NCI-H82 (cell line): ENCODE measurements at places on chromosomes 11 and 22.

- no peak for DNase-seq
Measured at GRCh38 chr22:32103658-32104315, 55.3 kb downstream of the C22orf42 start.

DNA sequence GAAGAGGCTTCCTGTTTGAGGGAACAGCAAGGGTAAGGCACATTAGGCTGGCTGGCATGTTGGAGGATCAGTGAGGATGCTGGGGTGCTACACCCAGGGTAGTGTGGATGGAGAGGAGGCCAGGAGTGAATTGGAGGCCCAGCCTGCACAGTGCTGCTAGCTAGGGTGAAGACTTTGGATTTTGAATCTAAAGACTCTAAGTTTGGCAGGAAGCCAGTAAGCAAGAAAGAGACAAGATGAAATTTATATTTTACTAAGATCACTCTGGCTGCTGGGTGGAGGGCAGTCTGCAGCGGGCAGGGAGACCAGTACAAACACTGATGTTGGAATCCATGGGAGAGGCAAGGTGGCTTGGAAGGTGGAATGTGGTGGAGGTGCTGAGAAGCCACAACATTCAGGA is 43.6 kb downstream of the TSPAN18 start:
- no peak for DNase-seq

GRCh38 chr11:9380773-9381172 is 3.7 kb upstream of the IPO7 start:
- DNase-seq: no peak

DNA sequence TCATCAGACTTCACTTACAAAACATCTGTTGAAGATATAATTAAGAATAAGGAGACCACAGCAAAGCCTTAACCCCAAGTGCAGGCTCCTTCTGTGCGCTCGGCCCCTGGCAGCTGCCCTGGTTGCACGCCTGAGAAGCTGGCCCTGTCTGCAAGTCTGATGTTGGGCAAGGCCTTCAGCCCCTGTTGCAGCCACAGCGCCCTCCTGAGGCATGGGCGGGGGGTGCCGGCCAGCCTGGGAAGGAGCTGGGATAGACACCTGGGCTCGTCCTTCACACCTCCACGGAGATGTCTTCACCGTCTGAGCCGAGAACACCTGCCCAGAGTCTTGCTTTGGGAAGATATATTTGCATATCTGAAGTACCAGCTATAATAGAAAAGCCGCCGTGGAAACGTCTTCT is 104.1 kb downstream of the MPPED1 start:
- no peak for DNase-seq

- DNase-seq: peak; percentile 5
Measured at GRCh38 chr11:106748059-106748458, 270.2 kb downstream of the GUCY1A2 start.

DNA sequence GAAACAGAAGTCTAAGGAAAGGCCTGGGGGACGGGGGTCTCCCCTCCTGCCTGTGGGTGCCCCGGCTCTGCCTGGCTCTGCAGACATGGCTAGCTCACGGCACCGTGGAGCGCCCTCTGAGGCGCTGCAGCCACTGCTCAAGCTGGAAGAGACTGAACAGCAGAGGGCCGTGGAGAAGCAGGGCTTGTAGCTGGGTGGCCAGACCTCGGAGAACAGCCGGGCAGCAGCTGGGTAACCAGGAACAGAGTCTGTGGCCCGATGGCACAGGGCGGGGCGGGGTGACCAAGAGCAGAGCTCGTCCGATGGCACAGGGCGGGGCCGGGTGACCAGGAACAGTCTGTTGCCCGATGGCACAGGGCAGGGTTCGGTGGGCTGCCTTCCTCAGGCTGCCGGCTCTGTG is 18.1 kb downstream of the RNH1 start:
- no peak for DNase-seq

DNA sequence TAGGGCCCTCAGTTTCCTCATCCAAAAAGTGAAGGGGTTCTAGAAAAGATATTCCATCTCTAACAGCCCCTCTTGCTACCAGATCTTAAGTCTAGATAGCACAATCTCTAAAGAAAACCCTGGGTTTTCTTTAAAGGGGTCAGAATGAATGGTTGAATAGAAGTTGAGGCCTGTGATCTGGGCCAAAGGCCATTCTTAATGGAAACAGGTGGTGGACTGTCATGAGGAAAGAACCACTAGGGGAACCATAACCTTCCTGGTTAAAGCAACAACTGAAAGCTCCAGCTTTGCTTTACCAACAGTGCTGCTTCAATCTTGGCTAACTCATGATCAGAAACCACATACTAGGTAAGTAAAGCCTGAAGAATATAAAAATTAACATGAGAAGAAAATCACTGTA is 1.8 kb downstream of the CELF1 start:
- peak; percentile 41 for DNase-seq

- peak; percentile 2 for DNase-seq
Measured at GRCh38 chr22:26524870-26525269, 12.6 kb upstream of the TFIP11 start.

GRCh38 chr11:64846998-64847666 is 2.7 kb upstream of the CDC42BPG start:
- DNase-seq: peak; percentile 96

DNA sequence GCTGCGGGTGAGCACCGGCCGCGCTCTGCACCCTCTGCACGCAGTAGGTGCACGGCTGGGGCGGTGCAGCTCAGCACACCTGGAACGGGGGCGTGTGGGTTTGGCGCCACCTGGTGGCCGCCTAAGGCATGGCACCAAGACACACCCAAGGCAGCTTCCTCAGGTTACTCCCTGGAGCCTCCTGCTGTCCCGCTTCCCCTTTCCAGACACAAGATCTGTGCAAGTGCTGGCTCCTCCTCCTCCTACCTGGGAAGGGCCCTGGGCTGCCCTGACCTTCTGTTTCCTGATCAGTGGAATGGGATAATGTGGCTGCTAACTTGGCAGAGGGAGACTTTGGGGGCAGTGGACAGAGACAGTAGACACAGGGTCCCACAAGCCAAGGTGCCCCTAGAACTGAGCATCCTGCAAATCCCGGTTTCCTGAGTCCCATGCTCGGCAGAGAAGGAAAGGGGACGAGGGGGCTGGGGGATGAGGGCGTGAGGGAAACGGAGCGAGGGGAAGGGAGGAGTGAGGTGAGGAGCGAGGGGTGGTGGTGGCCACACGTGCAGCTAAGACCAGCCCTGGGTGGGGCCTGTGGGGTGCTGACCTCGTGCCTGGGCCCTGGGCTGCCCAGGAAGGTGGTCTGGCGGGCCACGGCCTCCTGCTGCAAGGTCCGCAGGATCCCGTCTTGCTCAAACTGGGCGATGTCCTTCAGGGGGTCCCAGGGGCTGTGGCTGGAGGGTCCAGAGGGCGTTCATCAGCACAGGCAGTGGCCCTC is 34.8 kb upstream of the CARS1 start:
- peak; percentile 72 for DNase-seq

DNA sequence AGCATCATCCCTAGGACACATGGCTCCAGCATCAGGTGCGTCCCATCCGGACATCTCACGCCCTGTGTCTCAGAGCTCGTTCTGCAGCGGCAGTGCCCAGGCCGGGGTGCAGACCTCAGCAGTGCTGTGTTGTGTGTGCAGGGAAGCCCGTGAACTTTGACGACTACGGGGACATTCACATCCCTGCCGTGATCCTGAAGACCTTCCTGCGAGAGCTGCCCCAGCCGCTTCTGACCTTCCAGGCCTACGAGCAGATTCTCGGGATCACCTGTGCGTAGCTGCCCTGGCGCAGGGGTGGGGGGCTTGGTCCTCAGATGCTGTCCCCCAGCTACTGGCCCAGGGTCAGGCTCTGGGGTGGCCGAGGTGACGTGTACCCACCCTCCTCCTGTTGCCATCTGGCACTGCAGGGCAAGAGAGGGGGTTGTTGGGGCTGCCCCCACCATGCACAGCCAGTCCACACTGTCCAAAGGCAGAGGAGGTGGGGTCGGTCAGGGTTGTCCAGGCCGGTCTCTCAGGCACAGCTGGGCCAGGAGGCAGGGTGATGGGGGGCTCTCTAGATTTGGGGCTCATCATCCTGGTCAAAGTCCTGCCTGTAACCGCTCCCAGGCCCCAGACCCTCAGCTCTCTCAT is 96.5 kb downstream of the ARHGAP8 start:
- no peak for DNase-seq

DNA sequence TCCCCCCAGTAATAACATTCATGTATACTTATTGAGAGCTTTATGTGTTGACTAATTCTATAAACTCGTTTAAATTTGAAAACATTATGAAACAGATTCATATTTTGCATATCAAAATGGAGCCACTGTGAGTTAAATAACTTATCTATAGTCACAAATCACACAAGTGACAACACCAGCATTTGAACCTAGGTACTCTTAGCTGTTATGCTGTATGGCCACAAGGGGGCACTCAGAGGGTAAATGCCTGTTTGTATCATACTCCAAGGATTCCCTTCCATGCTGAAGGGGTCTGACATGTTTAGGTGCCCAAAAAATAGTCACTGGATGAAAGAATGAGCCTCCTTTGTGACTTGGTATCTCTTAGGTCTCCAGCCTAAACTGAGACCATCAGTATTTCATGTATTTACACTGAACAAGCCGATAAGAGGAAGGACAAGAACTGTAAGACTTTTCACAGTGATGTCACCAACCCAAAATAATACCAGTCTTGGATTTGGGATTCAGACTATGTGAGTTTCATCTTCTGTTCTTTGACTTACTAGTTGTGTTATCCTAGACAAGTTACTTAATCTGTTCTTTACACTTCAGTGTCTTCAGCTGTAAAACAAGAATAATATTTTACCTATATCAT is 12.2 kb upstream of the OR52D1 start:
- DNase-seq: peak; percentile 69

DNA sequence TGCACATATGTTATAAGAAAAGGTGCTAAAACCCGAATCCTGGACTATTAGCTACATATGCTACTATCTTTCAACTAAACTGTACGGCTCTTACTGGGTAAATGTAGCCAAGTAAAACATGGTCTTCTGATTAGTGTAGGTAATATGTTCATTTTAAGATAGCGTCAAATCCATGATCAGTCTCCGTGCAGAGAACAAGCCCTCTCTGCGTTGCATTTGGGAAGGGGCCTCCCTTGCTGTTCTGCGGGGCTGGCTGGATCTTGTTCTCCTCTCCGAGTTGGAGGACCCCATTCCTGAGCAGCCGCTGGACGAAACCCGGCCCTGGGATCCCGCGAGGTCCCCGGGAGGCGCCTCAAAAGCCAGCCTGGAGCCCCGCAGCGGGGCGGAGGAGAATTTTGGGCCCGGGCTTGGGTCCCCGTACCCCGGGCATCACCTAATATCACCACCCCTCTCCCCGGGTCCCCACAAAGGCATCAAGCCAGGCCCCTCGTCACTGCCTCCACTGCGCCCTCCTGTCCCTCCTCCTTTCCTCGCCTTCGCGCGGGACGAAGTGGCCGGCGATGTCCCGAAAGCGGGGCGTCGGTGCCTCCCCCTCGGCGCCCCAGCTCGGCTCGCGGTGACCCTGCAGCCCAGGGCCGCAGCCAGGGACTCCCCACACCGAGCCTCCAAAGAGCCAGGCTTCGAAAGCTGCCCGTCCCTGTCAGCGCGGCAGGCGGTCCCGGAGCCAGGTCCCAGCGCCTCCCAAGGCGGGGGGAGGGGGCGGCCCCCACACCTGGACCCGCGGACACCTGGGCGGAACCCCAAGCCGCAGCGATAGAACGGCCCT is 54.5 kb upstream of the FBXO3 start:
- DNase-seq: no peak

DNA sequence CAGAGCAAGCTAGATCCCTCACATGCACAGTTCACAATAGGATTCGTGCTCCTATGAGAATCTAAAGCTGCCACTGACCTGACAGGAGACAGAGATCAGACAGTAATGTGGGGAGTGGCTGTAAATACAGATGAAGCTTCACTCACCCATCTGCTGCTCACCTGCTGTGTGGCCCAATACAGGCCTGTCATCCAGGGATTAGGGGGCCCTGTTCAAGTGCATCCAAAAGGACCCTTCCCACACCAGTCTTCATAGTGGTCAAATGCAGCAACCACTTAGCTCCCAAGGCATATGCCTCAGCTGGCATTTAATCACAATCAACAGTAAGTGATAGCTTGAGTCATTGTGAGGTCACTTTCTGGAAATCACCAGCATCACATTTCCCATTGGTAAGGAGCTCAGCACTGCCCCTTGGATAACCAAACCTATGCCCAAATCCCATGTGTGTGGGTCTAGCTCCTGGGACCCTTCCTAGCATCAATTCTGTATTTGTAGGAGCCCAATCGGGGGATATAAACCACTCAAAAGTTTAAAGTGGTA is 65.6 kb downstream of the OR4C45 start:
- peak; percentile 95 for DNase-seq

DNA sequence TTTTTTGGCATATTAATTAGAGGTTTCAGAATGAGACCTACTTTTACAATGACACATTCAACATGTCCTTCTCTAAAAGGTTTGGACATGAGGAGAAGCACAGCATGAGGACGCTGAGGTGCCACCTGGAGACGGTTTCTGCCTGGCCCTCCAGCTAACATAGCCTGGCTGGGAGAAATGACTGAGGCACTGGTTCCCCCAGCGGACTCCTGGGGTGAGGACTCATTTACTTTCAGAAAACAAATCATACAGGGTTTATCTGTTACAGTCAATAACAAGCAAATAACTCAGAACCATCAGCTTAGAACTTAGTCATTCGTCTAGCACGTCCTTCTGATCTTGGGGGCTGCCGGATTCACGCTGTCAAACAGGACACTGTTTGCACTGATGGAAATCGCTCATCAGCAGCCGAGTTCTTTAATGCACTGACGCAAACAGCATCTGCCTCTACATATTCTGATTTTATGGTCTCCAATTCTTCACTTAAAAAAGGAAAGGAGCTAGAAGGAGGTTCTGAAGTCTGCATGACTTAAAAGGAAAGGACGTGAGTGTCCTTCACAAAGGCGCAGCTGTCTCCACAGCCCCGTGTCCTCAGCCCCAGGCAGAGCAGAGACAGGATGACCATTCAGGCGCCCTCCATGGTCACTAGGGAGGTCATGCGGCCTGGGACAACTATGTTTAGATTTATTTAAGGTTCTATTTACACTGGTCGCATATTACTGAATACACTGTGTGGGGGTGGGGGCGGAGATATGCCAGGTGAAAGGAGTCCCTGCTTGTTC is 44.2 kb downstream of the CERK start:
- no peak for DNase-seq
